ENCODE measurements at places on chromosomes 5 and 9.

- no peak for DNase-seq
Measured at GRCh38 chr5:2039180-2039531, 156.4 kb upstream of the IRX4 start.

GRCh38 chr5:166768536-166768935 lies 1522.9 kb upstream of the WWC1 start:
- no peak for DNase-seq

GRCh38 chr9:134618163-134618832 lies 23.3 kb upstream of the COL5A1 start:
- no peak for DNase-seq

- peak; percentile 70 for DNase-seq
Measured at GRCh38 chr9:124257844-124258606, at the start of gene NEK6. Gene NEK6, plus strand, starts transcription at chr9:124257949. Its CDS starts 44,016 bp downstream, at chr9:124301965.

DNA sequence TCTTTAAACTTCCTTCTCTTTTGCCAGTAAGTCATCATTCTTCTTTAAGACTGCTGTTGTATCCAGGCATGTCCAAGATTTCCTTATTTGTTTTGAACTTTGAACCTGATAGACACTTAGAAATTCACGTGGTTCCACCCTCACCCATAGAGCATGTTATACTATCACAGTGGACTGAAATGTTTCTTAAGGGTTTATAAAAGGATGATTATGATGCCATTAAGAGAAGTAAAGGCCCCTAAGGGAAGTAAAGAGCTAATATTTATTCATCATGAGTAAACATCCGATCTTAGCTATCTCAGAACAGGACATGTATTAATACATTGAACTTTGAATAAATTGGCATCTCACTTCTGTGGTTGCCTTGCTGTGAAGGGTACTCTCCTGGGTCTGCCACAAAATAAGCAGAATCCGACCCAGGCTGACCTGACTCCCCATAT lies 49.8 kb downstream of the PRKACG start:
- DNase-seq: no peak

- DNase-seq: no peak
Measured at GRCh38 chr5:6457592-6457991, 8.9 kb downstream of the UBE2QL1 start.

GRCh38 chr9:134944351-134944802 lies 26.7 kb upstream of the FCN1 start:
- no peak for DNase-seq

- DNase-seq: no peak
Measured at GRCh38 chr9:129177443-129177790, 644 bp downstream of the IER5L start.

DNA sequence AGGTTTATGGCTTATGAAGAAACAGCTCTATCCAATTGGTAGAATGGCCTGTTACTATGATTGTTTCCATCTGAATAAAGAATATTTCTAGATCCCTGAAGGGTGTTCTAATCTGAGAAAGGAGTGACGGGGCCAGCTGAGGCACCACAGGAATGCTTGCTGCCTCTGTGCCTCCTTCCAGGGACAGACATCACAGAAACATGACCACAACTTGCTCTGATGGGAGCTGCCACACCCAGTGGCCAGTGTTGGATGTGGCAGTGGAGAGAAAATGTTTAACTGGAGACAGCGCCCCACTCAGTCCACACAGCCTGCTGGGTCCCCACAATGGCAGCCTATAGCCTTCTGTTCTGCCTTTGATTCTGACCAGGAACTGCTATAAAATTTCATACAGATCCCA lies 38.6 kb upstream of the TESK1 start:
- no peak for DNase-seq

- no peak for DNase-seq
Measured at GRCh38 chr9:127917603-127918002, 762 bp upstream of the ST6GALNAC4 start.

- DNase-seq: no peak
Measured at GRCh38 chr9:124576751-124577150, 69.6 kb upstream of the NR5A1 start.

DNA sequence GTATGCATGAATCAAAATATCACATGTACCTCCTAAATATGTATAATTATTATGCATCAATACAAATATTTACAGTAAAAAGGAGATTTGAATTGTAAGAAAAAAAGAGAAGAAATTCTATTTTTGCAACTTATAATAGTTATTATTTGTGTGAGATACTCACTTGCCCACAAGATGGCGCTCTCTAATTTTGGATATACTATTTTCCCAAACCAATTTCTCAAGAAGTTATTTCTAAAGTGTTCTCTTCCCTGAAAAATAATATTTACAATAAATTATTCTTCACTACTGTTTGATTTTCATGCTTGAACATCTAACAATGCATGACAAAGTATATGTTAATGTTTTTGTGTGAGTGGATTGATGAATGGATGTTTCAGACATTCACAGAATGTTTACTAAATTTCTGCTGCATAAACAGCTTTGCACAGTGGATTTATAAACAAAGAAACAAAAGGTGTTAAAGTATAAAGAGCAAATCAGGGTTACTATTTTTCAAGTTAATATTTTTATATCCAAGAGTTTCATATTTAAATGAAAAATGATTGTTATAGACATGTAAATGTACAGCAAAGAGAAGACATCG lies 503.4 kb downstream of the PDE4D start:
- no peak for DNase-seq

- no peak for DNase-seq
Measured at GRCh38 chr9:18359335-18359734, 114.6 kb upstream of the ADAMTSL1 start.

- no peak for DNase-seq
Measured at GRCh38 chr5:89267788-89268187, 384.8 kb upstream of the MEF2C start.

DNA sequence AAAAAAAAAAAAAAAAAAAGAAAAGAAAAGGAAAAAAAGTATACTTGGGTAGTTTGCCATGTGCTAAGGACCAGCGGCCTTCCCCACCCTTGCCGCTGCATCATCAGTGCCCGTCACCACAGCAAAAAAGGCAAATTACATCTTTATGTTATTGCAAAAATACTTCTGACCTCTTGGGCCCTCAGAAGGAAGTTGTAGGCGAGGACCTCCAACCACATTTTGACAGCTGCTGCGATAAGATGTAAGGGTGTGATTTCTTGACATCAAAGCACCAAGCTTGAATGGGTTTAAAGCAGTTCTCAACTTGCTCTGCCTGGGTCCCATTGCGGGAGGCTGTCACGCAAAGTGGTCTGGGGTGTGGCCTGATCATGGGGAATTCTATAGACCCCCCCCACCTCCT lies 39.2 kb downstream of the DMRT1 start:
- DNase-seq: no peak

- no peak for DNase-seq
Measured at GRCh38 chr5:129204525-129204924, 110.0 kb downstream of the ISOC1 start.

GRCh38 chr9:76906647-76906975 lies 697 bp upstream of the PRUNE2 start:
- no peak for DNase-seq

DNA sequence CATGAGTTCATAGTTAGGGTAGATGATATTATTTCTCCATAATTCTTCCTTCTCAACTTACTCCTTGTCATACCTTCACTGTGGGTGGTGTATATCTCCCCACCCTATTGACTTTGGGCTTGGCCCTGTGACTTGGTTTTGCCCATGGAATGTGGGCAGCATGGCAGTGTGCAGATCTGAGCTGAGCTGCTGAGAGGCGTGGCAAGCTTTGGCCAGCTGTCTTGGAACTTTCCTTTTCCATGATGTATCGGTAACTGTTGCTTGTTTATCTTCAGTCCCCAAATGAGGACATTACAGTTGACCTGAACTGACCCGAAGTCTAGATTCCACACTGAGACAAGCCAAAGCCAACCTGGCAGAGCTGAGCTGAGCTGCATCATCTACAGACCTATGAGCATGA lies 70.4 kb downstream of the RALGPS1 start:
- DNase-seq: no peak

GRCh38 chr5:18720002-18720401 lies 1085.7 kb downstream of the TAF11L14 start:
- no peak for DNase-seq

DNA sequence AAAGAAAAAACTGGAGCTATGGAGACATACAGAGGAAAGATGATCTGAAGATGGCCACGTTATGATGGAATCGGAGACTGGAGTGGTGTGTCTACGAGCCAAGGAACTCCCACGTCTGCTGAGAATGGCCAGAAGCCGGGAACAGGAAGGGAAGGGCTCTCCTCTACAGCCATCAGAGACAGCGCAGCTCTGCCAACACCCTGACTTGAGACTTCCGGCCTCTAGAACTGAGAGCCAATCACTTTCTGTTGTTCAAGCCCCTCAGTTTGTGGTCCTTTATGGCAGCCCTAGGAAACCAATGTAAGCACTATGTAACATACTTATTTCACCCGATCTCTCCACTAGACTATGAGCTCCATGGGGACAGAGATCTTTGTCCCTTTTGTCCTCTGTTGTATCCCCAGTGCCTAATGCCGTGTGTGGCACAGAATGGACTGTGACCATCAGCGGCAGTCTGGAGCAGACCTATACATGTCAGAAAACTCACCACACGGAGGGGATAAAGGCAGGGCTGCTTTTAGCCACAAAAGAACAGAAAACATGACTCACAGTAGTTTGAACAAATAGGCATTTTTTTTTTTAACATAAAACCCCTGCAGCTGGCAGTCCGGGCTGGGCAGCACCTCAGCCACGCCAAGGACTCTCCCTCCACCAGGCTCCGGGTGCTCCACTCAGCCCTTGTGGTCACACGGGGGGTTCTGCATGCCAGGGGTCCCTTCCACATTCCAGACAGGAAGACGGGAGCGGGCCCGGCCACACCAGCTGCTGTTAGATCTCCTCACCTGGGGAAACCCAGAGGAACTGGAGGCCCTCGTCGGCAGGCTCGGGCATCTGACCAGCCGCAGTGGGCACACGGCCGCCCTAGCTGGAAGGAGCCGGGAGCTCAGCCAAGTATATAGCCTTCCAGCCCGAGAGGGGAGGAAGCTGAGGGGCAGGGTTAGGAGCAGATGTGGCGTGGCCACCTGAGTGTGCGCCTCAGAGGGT lies 16.1 kb upstream of the MXD3 start:
- no peak for DNase-seq

DNA sequence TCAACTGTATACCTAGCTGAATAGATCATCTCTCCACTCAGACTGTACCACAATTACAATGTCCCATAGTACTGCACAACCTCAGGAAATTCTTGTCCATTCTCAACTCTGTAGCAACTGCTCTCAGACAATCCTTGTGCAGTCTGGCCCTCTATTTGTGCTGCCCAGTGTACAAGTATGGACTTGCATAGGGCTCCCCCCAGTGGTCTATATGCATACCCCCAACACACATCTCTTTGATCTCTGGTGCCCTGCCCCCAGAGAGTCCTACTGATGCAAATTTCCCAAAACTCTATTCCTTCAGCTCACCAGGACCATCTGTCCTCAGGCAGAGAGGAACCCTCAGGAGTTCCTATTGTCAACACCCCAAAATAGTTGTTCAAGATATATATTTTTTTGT lies 205.3 kb downstream of the SLCO4C1 start:
- peak; percentile 15 for DNase-seq
